Adipocyte (in vitro differentiated cells): ENCODE measurements at places on chromosomes 11 and 22.

DNA sequence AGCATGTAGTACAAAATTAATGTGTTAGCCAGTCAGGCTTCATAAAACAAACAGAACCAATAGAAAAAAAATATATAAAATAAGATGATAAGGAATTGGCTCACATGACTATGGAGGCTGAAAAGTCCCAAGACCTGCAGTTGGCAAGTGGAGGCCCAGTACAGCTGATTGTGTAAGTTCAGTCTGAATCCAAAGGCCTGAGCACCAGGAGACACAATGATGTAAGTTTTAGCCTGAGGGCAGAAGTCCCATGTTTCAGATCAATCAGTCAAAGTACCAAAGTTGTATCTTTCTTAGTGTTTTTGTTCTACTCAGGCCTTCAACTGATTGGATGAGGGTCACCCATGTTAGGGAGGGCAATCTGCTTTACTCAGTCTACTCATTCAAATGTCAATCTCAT lies 14.3 kb upstream of the OR10D3 start:
- DNase-seq = no peak

- no peak for DNase-seq
Observed at GRCh38 chr11:39144351-39145130, 2314.9 kb downstream of the LRRC4C start.

DNA sequence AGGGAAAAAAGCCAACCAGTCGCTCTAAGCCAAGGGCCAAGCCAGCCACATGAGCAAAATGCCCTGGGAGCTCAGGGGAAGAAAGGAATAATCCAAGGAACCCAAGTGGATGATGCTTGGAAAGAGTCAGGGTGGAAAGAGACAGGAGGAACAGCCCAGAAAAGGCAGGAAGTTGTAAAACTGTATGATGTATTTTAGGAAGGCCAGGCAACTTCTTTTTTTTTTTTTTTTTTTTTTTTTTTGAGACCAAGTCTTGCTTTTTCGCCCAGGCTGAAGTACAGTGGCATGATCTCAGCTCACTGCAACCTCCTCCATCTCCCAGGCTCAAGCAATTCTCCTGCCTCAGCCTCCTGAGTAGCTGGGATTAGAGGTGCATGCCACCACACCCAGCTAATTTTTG lies 1.6 kb downstream of the LGALS12 start:
- DNase-seq = no peak

GRCh38 chr22:27105142-27106025 lies 448.0 kb downstream of the MIAT start:
- DNase-seq = peak; percentile 91

DNA sequence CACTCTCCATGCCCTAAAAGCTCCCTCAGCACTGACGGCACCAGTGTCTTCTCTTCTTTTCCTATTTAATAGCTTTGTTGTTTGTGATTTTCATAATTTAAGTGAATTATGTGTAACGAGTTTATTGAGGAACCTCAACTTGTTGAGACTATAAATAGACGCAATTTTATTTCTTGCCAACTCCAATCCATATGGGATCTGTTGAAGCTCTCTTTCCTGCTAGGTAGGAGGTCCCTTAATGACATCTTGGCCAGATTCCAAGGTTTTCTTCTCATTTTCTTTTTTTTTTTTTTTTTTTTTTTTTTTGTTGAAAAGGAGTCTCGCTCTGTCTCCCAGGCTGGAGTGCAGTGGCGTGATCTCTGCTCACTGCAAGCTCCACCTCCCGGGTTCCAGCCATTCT lies 14.2 kb downstream of the RTL6 start:
- DNase-seq = no peak

- DNase-seq = peak; percentile 94
Observed at GRCh38 chr11:65416341-65416824, 6.2 kb upstream of the NEAT1 start.

DNA sequence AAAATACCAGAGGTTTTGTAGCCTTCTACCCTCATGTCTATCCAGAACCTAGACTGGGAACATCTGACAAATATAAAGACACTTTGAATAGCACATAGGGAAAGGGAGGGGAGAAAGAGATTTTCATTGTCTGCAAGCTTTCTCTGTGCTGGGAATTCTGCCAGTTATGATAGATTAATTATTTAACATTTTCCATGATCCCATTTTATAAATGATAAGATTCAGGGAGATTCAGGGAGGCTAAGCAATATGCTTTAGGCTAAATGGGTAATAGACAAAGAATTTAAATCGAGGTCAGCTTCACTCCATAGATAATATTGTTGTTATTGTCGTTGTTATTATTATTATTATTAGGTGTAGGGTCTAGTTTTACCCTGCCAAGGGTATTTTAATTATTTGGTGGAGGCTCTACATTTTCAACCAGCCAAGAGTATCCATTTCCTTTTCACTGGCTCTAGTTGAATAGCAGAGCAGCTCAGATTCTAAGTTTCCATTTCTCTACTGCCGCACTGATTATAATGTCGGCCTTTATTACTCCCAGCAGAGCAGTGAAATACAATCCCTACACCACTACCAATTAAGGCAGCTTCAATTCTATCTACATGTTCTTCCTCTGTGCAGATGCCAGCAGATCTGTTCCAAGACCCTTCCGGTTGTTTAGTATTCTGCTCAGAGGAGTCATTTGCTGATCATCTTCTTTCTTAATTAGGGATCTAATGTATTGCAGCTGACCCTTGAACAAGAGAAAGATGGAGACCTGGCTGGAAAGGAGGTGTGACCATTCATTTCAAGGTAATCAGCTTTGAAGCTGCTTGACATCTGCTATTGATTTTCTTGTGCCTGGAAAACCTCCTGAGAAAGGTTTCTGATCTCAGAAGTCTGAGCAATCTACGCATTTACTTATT lies 23.8 kb upstream of the SYN3 start:
- no peak for DNase-seq

GRCh38 chr22:20251981-20252380 lies 16.1 kb downstream of the RTN4R start:
- no peak for DNase-seq

GRCh38 chr11:110891411-110891810 lies 179.2 kb upstream of the ARHGAP20 start:
- DNase-seq = peak; percentile 83

- DNase-seq = peak; percentile 81
Observed at GRCh38 chr11:96311120-96311568, 31.9 kb downstream of the MAML2 start.

- no peak for DNase-seq
Observed at GRCh38 chr11:107605061-107606006, 14.4 kb downstream of the ELMOD1 start.

DNA sequence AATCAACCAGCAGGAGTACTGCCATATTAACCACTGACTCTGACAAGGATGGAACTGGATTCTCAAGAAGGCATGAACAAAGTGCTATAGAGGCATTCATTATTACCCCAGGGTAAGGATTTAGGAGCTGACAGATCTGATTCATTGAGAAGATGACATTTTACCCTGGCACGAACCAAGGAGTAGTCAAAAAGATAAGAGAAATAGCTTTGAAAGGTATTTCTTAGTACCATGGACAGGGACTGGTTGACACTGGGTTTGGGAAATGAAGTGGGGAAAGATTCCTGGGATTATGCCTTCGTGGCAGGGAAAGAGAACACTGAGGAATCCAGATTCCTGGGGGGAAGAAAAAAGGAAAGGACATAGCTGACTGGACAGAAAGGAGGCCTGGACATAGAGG lies 5.1 kb upstream of the SAAL1 start:
- no peak for DNase-seq

GRCh38 chr11:16902781-16903378 lies 111.3 kb downstream of the PLEKHA7 start:
- DNase-seq = no peak

DNA sequence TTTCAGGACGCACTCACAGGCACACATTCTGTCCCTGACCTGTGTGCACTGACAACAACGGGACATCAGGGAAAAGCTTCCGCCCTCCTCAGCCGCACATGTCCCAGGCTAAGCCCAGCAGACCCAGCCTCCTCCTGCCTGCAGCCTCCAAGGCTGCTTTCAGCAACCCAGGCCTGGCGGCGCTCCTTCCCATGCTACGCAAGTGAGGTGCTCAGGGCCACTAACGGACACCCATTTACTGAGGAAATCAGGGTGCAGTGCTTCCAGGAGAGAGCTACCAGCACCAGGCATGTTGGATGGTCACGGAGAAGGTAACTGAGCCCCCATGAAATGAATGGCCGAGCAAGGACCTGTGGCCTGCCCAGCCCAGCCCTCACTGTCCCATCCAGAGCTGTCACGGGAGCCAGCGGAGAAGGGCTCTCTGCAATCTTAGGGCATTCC lies 6.9 kb downstream of the MOB2 start:
- no peak for DNase-seq

GRCh38 chr22:46609724-46610201 lies 10.4 kb upstream of the GRAMD4 start:
- DNase-seq = no peak

DNA sequence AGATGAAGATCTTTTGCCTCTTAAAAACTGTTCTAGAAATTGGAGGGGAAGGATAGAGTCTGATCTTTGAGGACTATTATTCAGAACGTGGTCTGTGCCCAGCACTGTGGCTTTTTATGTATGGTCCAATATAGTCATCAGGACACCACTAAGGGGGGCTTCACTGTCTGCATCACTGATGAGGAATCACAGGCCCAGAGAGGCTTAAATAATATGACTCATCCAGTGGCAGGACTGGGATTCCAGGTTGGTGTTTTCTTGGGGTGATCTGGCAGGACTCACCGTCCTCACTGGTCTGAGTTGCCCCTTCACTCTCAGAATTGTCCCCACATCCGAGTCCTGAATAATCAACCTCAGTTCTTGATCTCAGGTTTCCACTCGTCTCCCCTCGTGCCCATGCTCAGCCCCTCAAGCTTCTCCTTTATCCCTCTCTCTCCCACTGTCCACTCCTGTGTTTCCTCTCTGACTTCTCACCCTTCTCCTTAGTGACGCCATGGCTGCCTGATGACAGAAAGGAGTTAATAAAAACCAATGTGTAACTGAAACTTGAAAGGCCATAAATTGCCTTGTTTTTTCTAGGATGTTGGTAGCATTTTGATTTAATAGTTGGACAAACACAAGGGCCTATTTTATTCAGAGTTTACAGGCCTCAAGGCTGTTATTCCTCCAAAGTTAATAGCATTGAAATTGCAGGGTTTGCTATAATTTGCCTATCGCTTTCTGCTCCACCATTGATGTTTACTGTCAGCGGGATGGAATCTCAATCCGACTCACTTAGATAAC lies 95.7 kb upstream of the NNMT start:
- peak; percentile 18 for DNase-seq

DNA sequence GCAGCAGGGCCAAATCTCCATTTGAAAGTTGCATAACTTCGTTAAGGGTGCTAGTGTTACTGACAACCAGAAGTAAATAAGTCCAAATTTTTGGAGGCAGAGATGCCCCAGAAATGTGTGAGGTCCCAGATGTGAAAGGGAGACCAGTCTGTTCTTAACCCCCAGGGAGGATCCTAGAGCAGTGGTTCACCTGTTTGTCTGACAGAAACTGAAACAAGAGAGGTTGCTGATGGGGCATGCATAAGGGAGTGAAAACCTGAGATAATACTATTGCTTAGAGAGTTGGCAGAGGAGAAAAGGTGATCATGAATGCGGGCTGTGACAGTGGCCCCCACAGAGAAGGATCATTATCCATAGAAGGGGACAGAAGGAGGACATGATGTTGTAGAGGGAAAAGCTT lies 3.8 kb downstream of the CBLIF start:
- DNase-seq = no peak

- no peak for DNase-seq
Observed at GRCh38 chr22:49152939-49153770, 674.5 kb downstream of the BRD1 start.

DNA sequence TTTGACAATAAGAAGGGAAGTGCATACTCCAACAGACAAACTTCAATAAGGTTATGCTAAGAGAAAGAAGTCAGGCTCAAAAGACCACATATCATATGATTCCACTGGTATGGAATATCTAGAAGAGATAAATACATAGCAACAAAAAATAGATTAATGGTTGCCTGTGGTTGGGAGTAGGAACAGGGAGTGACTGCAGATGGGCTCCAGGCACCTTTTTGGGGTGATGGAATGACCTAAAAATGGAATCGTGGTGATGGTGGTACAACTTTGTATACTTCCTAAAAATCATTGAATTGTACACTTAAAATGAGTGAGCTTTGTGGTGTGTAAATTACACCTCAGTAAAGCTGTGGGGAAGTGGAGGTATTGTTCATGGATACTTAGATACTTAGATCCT lies 29.0 kb upstream of the RAG2 start:
- no peak for DNase-seq

DNA sequence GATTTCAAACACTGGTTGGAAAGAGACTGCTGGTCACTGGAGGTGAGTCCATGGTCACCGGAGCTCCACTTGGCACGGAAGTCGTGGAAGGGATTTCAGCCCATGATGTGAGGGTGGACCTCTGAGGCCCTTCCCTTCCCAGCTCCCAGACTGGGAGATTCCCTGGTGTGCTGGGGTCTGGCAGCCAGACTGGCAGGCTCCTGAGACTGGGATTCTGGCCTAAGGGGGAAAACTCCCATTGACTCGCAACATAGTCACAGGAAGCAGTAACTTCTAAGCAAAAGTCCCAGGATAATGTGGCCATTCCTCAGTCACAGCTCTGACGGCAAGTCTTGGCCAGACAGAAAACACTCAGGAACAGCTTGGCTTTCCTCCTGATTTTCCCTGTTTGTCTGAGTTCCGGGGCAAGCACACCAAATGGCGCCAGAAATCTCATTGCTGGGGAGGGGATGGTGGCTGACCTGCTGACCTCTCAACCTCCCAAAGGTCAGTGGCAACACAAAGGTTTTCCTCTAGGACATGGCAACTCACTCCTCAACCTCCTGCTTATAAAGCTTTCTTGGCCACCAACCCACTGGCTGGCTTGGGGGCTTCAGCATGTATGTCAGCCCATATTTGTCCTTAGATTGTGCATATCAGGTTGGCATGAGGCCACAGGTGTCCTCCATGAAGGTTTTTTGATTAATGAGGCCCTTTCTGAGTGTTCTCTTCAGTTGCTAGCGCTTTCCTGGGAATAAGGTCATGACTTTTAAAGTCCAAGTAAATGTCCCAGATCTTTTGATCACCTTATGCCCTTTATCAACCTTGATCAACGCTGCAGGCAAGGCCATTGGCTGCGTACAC lies 99.5 kb downstream of the CCDC81 start:
- DNase-seq = no peak

DNA sequence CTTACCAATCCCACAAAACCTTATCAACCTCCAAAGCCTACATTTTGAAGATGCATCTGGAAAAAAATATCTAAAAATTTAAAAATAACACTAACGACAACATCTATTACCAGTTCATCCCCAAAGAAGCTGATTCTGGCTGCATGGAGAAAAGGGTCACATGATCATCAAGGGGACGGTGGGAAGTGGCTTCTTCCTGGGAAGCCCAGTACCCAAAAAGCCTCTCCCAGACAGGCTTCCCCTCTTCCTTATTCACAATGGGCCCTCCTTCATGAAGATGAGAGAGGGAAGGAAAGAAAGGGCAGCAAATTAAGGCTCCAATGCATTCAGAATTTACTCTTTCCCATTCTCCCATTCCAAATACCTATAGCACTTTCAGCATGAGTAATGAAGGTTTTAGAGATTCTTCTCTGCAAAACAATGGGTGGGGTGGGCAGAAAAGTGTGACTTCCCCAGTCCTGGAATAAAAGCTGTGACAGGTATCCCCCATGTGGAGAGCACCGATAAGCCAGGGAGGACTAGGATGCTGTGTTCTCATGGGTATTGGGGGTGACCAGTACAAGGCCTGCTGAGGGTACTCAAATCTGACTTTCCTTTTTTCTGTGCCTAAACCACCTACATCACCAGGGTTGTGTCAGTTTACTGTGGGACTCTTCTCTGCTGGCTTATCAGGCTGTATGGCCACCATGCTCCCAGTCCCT lies 88.2 kb downstream of the SIK3 start:
- no peak for DNase-seq
